ENCODE measurements at places on chromosomes 2 and 18.

GRCh38 chr18:2961821-2962220, 51.1 kb downstream of the LPIN2 start:
- DNase-seq, result no peak

GRCh38 chr2:237982039-237982725, 15.4 kb downstream of the UBE2F start:
- no peak for DNase-seq

GRCh38 chr2:44351088-44351487, 10.2 kb downstream of the PREPL start:
- DNase-seq, result no peak

DNA sequence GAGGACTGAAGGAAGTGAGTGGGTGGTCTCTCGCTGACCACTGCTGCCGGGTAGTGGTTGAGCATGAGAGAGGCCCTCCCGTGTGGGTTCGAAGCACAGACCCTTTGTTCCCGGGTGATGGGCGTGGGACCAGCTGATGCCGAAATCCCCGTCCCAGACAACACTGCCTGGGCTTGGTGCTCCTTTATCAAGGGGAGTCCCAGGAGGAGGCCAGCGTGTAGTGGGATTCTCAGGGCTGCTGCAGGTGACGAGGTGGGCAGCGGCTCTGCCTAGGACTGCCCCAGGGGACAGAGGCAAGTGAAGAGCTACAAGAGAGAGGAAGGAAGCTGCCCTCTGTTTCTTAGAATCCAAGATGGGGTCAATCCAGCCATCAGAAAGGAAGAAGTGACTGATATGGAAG, 251.3 kb upstream of the PXDN start:
- DNase-seq, result no peak

DNA sequence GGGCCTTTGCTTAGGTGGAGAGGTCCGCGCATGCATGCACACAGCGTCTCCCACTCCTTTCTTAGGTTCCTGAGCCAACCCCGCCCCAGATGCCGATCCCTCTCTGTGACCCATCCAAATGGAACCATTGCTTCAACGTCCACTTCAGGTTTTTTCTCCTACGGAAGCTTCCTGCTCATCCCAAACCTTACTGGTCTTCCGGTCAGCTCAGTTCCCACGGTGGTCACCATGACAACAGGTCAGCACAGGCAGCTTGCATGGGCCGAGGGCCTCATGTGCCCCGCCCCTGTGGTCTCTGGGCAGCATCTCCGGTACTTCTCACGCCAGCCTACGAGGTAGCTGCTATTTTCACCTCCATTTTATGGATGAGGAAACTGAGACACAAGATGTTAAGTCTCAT, 163.7 kb downstream of the SOCS6 start:
- DNase-seq, result no peak

DNA sequence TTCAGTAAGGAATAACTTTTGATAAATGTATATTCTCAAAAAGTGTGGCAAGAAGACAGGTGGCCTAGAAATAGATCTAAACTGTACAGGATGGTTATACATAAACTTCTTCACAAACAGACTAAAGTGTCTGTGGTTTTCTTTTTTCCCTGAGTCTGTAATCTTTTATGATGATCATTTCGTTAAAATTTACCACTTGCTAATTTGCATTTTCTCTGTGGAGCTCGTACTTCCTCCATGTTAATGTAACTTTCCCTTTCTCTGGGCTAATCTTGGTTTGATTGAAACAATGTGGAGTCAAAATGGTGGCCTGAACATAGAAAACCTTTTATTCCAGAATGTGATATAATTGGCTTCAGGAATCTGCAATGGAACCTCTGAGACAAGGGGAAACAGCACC, 166.2 kb downstream of the FTCDNL1 start:
- no peak for DNase-seq
